B cell (primary cell): ENCODE measurements at places on chromosomes 12 and 14. TPM values are rescaled to one million over a fixed set of nuclear protein-coding genes. Genes with fewer than 3 reads are reported as not detected.

DNA sequence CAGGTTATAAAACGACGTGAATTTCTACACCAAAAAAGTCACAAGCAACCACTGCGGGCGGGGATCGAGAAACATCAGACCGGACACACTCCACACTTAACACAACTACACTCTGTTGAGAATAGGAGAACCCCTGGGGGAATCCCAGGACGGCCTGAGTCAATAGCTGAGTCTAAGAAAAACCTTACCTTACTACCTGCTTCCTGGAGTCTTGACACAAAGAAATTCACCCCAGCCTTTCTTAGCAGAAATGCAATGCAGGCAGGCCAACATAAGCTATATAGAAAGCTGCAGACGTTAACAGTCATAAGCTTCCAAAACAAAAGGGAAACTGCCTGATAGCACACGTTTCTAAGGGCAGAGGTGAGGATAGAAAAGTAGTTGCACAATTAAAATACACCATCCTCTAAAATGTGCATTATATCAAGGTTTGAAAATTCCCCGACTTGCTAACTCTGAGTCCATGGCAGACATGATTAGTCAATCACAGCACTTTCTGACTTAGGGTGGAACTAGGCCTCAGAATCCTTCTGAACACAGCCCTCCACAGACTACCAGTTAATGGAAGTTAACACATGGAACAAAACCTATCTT, 68.0 kb downstream of the CCDC88C start:
- H3K27me3 ChIP-seq, result no peaks in the 10 kb centered on the region
- H3K36me3 ChIP-seq, result no peaks in the 10 kb centered on the region
- peak overlapping the region; percentile 82 for H3K27ac ChIP-seq
- peak; percentile 64 for DNase-seq
- no peak overlapping the region for H3K4me3 ChIP-seq
- H3K4me1 ChIP-seq, result peaks cover 57% of the 10 kb centered on the region

DNA sequence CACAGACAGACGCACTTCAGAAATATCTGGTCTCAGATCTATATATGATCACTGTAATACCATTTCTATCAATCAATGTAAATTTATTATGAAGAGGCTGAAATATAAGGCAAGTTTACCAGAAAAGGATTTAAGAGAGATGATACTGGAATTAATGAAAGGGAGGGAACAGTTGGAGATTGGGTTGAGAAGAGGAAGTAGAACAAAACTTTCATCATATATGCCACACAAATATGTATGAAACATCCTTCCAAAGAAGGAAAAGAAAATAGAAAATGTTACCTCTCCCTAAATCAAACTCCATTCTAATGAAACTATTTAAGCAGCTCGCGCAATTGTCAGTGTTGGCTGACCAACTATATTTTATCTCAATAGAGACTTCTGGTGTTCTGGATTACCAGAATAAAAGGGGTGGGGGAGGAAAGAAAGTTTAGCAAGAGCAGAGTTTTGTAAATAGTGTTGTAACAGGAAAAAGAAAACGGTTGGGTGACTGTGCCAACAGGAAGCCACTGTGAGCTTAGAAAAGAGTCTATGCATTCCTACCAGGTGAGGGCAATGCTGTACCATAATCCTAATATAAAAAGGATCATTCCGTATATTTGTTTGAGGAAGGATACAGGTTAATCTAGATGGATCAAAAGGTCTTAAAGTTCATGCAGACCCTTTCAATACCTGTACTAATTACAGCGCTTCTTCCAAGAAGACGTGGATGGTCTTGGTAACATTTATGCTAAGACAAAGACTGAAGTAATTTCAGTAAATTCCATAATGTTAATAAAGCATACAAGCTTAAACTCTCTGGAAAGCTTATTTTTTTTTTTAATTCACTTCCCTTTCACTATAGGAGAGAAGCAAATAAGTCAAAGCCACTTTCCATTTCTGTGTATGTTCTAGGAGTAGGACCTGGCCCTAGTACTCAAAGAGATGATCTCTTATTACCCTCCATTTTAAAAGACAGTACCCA, 14.5 kb upstream of the LLPH start:
- DNase-seq, result peak; percentile 35
- H3K4me1 ChIP-seq, result peaks cover 19% of the 10 kb centered on the region
- H3K36me3 ChIP-seq, result peaks cover 14% of the 10 kb centered on the region
- no peaks in the 10 kb centered on the region for H3K27me3 ChIP-seq

GRCh38 chr14:103073876-103074728, 9.9 kb upstream of the LBHD2 start:
- peak; percentile 28 for DNase-seq
- H3K4me3 ChIP-seq, result no peak overlapping the region
- peaks cover 14% of the 10 kb centered on the region for H3K27me3 ChIP-seq
- peaks cover 22% of the 10 kb centered on the region for H3K4me1 ChIP-seq
- H3K36me3 ChIP-seq, result no peaks in the 10 kb centered on the region

DNA sequence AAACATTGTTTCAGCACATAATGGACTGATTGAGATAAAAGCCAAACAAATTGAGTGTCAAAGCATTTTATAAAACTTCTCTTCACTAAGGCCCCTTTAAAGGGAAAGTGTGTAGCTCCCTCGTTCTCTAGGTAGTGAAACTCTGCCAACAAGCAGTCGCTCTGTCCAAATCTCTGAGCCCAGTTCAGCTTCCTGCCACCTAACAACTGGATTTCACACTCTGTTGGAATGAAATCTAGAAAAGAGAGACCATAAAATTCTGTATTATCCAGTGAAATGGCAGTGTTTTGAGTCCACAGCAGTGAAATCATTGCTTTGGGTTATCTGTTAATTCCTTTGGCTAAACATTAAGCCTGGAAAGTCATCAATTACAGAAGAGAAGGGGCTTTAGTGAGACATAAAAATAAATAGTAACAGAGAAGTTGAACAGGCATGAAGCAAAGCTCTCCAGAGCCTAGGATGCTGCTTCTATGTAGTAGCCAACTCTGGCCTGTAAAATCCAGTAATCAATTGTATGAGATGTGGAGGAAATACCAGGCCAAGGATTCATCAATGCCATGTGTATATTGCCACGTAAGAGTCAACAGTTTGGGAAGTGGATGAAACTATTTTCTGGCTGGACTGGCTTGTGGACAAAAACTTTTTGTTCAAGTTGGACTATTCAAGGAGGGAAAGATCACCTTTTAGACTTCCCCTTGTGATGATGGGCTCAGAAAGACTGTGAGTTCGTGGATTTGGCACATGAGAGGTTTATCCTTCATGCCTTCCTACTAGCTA, 122.5 kb downstream of the WIF1 start:
- H3K27me3 ChIP-seq, result no peaks in the 10 kb centered on the region
- H3K4me3 ChIP-seq, result no peak overlapping the region
- no peaks in the 10 kb centered on the region for H3K36me3 ChIP-seq
- H3K4me1 ChIP-seq, result no peaks in the 10 kb centered on the region

GRCh38 chr12:97404543-97404942, 58.1 kb upstream of the RMST start:
- no peaks in the 10 kb centered on the region for H3K27me3 ChIP-seq
- no peaks in the 10 kb centered on the region for H3K4me1 ChIP-seq
- DNase-seq, result peak; percentile 44
- no peak overlapping the region for H3K4me3 ChIP-seq
- H3K27ac ChIP-seq, result no peak overlapping the region
- no peaks in the 10 kb centered on the region for H3K36me3 ChIP-seq

DNA sequence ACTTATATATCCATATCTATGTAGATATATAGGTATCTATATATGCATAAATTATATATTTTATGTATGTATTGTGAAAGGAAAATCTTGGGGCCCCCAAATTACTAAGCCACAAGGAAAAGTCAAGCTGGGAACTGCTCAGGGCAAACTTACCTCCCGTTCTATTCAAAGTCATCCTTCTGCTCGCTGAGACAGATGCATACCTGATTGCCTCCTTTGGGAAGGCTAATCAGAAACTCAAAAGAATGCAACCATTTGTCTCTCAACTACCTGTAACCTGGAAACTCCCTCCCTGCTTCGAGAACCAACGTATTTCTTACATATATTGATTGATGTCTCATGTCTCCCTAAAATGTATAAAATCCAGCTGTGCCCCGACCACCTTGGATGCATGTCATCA, 58.8 kb upstream of the C14orf132 start:
- no peaks in the 10 kb centered on the region for H3K36me3 ChIP-seq
- H3K4me3 ChIP-seq, result no peak overlapping the region
- H3K4me1 ChIP-seq, result no peaks in the 10 kb centered on the region
- no peak for DNase-seq
- peaks cover 30% of the 10 kb centered on the region for H3K27me3 ChIP-seq

GRCh38 chr12:21552635-21553328, 26.7 kb downstream of the SPX start:
- no peaks in the 10 kb centered on the region for H3K27me3 ChIP-seq
- H3K4me3 ChIP-seq, result no peak overlapping the region
- H3K27ac ChIP-seq, result no peak overlapping the region

Gene KRT83
- polyA plus RNA-seq, result not detected in 2 replicates

- H3K27ac ChIP-seq, result no peak overlapping the region
- H3K27me3 ChIP-seq, result peaks cover 52% of the 10 kb centered on the region
- H3K4me1 ChIP-seq, result peaks cover 12% of the 10 kb centered on the region
- H3K4me3 ChIP-seq, result no peak overlapping the region
These were observed 1.8 kb downstream of the BDKRB2 start for GRCh38 chr14:96206461-96206860.

- no peak overlapping the region for H3K4me3 ChIP-seq
- no peak for DNase-seq
- H3K27ac ChIP-seq, result no peak overlapping the region
- no peaks in the 10 kb centered on the region for H3K36me3 ChIP-seq
- no peaks in the 10 kb centered on the region for H3K4me1 ChIP-seq
These were observed 8.9 kb upstream of the MSRB3 start for GRCh38 chr12:65269603-65270002.

DNA sequence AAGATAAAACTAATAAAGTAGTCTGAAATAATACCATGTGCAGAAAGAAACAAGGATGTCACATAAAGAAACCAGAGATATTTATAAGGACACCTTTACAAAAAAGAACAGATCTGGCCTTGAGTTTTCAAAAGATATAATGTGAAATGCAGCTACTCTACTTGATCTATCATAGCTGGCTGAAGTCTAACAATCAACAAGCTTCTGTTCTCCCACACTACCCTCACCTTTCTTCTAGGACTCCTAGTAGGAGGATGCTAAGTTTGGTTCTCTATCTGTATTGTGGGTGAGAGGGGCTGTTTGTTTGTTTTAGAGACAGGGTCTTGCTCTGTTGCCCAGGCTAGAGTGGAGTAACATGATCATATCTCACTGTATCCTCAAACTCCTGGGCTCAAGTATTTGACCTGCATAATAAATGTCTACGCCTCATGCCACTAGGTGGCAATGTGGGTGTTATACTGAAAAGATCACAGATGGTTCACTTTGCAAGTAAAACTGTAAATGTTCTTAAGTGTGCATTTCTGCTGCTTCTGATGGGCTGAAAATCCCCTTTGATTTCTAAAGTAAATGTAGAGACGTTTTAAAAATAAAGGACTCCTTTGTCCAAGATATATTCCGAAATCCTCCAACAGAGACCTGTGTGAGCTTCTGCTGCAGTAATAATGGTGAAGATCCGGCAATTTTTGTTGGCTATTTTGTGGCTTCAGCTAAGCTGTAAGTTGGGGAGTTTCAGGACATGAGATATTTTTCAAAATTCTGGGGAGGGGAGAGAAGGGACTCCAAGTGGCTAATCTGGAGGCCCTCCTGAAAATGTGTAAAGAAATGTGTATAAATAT, 269.3 kb downstream of the DAD1 start:
- no peak overlapping the region for H3K4me3 ChIP-seq
- no peaks in the 10 kb centered on the region for H3K27me3 ChIP-seq
- peak; percentile 69 for DNase-seq
- no peak overlapping the region for H3K27ac ChIP-seq
- H3K4me1 ChIP-seq, result no peaks in the 10 kb centered on the region

GRCh38 chr12:88918161-88918560, 337.9 kb upstream of the KITLG start:
- H3K27ac ChIP-seq, result no peak overlapping the region
- no peaks in the 10 kb centered on the region for H3K27me3 ChIP-seq

DNA sequence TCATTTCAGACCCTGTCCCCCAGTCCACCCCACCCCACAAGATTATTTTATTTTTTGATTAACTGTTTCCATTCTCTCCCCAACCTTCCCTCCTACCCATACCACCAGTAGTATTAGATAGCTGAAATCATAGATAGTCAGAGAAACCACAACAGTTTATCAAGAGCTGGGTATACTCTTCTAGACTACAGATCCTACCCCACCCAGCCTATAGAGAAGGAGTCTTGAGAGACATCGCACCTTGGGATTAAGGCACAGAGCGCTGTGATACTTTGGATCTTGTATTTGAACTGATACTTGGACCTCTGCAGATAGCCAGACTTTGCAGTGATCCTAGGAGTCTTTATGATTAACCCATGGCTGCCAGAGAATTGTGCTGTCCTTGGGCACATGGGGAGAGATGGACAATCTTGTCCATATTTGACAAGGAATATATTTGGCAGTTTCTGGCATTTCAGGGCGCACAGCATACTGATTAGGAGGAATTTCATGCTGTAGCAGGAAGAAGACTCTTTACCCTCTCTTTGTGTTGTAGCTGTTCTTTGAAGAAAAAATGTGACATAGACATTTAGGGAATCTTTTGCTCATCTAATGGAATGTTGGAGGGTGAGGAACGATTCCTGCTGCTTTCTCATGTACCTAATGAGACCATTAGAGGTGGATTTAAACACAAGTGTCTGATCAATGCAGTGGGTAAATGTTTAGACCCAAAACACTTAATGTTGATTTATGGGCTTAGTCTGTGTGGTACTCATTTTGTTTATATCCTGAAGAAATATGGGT, 982 bp downstream of the RBMS2 start:
- H3K4me1 ChIP-seq, result peaks cover 20% of the 10 kb centered on the region
- H3K4me3 ChIP-seq, result no peak overlapping the region
- H3K27me3 ChIP-seq, result no peaks in the 10 kb centered on the region

GRCh38 chr12:41032386-41032785, 155.7 kb upstream of the PDZRN4 start:
- H3K4me1 ChIP-seq, result no peaks in the 10 kb centered on the region
- DNase-seq, result no peak

- H3K36me3 ChIP-seq, result no peaks in the 10 kb centered on the region
- no peak for DNase-seq
- no peaks in the 10 kb centered on the region for H3K27me3 ChIP-seq
- H3K4me3 ChIP-seq, result no peak overlapping the region
- H3K27ac ChIP-seq, result no peak overlapping the region
- H3K4me1 ChIP-seq, result peaks cover 17% of the 10 kb centered on the region
These were observed 192.8 kb downstream of the GRIN2B start for GRCh38 chr12:13788626-13789025.

Gene TAS2R13
- polyA plus RNA-seq, result 0.06 TPM in 1 of 2 replicates, not detected in the other

- peak overlapping the region; percentile 78 for H3K4me3 ChIP-seq
- peaks cover 19% of the 10 kb centered on the region for H3K36me3 ChIP-seq
- H3K27ac ChIP-seq, result peak overlapping the region; percentile 95
- H3K27me3 ChIP-seq, result no peaks in the 10 kb centered on the region
- DNase-seq, result no peak
These were observed 2.5 kb upstream of the SELPLG start for GRCh38 chr12:108635997-108636808.
